ENCODE measurements at places on chromosomes 12 and 14.

DNA sequence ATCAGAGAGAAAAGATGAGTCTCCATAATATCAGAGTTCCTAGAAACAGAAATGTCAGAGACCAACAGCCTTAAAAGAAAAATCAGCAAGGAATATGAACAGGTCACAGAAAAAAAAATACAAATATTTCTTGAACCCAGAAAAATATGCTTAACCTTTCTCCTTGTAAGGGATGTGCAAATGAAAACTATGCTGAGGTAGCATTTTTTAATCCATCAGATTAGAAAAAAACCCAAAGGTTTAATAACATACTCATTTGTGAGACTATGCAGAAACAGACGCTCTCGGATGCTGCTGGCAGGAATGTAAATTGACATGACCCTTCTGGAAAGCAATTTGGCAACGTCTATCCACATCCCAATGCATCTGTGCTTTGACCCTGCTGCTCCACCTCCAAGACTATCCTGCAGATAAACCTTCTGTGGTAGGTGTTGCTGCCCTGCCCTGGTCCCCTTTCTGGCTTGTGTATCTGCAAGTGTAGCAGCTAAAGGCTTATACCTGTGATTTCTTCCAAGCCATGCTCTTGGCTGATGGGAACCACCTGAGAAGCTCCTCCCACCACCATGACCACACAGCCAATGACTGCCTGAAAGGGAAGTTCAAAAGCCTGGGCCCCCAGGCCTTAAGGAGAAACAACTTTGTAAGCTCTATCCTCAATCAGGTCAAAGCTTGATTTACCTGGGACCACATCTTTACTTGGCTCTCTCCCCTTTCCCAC is 49.4 kb downstream of the LTBP2 start:
- no peak for DNase-seq

- no peak for DNase-seq
Measured at GRCh38 chr12:124408822-124409517, 114.1 kb downstream of the RFLNA start.

DNA sequence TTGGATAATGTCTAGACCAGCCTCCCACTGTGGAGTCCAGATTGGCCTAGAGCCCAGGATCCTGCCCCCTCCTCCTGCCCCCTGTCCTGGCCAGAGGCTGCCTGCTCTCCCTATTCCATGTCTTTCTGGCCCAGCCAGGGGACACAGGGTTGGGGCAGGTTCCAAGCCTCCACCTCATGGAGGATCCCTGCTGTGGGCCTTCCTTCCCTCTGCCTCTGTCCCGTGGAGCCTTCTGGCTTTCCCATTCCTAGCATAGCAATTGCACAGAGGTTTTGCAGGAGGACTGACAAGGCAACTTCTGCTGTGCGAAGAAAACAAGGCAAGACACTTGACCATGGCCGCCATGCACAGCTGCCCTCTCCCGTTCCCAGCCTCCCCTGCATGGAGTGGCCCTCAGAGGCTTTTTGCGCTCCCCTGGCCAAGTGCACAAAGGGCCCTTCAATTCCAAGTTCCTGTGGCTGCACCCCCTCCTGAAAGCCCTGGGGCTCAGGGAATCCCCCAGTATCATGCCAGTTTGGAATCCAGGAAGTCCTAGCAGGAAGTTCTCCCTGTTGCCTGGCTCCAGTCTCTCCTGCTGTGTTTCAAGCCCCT is 42.1 kb downstream of the KRT80 start:
- no peak for DNase-seq

GRCh38 chr14:104091061-104091926 is 5.8 kb downstream of the ASPG start:
- no peak for DNase-seq

- DNase-seq = no peak
Measured at GRCh38 chr12:2284321-2284813, 231.6 kb downstream of the CACNA1C start.

- DNase-seq = no peak
Measured at GRCh38 chr14:41986083-41986645, 379.5 kb downstream of the LRFN5 start.

DNA sequence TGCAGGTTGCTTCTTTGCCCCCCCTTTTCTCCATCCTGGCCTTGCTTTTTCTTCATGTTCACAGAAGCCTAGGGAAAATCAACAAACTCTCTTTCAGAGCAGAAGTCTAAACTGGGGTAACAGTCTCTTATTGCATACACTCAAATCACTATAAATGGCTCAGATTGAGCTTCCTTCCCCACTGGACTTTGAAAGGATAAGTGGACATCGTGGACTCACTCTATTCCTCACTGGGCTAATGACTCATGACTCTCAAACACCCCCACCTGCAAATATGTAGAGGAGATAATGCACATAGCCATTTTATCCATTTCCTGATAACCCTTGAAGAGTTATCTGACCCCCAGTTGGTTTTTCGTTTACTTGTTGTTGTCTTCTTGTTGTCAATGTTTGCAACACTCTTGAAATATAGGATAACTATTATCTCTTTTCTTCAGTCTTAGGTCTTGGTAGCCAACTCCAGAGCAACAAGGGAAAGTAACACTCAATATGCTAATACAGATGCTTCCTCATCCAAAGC is 221.3 kb downstream of the PIK3C2G start:
- DNase-seq = no peak

DNA sequence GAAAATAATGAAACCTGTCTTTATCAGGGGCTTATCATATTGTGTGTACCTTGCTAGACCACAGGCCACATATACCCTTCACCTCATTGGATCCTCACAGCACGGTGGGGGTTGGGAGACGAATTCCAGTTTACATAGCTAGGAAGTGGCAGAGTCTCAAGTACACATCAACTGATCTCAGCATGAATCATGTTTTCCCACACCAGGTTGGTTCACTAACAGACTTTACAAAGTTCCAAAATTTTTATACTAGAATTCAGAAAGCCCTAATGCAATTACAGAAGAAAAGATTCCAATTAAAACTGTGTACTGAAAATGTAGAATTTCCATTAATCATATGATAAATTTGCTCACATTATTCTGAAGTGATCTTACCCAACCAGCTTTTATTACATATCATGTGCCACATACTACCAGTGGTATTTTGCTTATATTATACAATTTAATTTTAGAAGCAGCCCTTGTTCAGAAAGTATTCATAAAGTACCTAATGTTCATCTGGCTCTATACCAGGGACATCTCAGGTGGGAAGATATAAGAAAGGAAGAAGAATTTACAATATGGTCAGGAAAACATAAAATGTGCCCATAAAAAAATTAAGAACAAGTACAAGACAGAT is 196.2 kb downstream of the ITPR2 start:
- no peak for DNase-seq

DNA sequence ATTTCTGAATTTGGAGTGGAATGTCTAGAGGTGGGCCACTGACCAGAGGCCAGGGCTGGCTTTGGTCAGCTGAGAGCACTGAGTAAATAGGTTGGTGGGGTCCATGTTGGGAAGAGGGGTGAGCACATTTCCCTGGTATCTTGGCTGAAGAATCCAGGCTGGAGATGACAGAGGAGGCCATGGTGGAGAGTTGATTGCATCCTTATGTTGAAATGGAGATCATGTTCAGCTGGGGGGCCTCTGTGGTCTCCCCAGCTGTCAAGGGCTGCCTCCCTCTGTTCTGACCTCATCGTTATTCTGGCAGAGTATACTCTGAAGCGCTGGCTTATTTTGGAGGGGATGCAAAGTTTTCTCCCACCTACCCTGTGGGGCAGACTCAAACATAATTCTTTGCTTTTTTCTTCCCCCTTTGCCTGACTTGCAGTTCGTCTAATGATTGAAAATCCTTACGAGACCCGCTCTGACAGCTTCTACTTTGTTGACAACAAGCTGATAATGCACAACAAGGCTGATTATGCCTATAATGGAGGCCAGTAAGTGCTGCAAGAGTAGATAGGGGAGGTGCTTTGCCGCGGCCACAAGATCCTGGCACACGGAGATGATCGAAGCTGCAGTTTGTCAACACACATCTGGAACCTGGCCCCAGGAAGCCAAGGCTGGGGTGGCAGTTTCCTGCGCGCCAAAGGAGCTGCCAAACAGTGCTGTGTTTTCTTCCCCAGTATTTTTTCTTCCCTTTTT is 6.0 kb upstream of the ACADS start:
- no peak for DNase-seq

- no peak for DNase-seq
Measured at GRCh38 chr12:10119066-10119465, 10.9 kb downstream of the CLEC7A start.

DNA sequence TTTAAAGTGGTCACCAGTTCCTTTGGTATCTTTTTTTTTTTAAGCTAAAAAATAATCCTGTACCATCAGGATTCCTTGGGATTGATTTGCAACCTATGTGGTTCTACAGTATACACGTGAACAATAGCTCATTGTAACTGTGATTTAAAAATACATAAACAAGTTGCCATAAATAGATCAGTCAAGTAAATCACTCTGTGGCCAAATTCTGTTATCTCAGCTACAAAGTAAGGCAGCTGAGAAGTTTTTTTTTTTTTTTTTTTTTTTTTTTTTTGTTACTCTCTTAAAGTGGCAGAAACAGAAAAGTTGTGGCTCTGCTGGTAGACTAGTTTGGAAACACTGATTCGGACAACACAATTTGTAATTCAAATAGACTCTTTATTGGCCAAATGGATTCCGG is 104.5 kb downstream of the PRICKLE1 start:
- DNase-seq = no peak

DNA sequence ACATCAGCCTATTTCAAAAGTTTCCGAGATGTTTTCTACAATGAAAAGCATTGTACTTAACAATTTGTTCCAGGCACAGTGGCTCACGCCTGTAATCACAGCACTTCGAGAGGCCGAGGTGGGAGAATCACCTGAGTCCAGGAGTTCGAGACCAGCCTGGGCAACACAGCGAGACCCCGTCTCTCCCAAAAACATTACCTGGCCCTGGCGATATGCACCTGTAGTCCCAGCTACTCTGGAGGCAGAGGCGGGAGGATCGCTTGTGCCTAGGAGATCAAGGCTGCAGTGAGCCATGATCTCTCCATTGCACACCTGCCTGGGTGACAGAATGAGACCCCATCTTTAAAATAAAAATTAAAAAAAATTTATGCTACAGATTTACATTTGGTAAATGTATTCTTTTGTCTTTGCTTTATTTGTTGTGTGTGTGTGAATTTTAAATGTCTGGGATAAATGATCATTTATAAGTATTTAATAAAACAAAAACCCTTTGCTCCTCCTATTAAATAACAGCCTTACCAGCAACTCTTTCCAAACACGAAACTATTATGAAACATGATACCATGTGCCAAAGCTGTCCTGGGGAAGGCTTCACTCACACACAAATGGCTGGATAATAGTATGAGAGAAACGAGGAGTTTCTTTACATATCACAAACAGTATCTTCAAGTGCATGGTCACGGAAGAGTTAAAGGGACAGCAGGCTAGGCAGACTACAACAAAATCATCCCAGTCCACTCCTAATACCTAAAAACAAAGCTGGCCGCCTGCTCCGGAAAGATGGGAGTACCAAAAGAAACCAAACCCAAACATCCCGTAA is 1.1 kb downstream of the ATXN3 start:
- DNase-seq = no peak

GRCh38 chr12:29572938-29573337 is 75.5 kb upstream of the OVCH1 start:
- DNase-seq = no peak

- no peak for DNase-seq
Measured at GRCh38 chr14:50736932-50737419, 68.9 kb upstream of the SAV1 start.

DNA sequence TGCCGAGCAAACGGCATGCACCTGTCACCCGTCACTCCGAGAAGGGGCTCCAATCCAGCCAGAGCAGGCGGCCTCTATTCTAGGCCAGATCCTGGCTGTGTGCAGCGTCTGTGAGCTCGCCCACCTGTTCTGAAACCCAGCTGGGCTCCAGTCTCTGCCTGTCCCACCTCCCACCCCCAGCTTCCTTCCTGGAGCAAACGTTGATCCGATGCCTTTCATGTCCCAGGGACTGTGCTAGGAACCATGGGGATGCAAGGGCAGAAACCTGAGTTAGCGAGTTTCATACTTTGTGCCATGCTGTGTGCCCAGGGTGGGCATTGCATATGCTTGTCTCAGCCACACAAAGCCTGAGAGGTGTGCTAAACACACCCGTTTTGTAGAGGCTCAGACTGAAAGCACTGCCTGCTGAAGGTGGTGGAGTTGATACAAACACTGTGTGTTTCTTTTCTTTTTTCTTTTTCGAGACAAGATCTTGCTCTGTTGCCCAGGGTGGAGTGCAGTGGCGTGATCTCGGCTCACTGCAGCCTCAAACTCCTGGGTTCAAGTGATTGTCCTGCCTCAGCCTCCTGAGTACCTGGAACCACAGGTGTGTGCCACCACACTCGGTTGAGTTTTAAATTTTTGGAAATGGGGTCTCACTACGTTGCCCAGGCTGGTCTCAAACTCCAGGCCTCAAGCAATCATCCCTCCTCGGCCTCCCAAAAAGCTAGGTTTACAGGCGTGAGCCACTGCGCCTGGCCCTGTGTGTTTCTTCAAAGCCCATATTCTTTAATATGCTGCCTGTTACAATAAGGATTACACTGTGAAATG is 84.1 kb upstream of the MED13L start:
- DNase-seq = no peak

DNA sequence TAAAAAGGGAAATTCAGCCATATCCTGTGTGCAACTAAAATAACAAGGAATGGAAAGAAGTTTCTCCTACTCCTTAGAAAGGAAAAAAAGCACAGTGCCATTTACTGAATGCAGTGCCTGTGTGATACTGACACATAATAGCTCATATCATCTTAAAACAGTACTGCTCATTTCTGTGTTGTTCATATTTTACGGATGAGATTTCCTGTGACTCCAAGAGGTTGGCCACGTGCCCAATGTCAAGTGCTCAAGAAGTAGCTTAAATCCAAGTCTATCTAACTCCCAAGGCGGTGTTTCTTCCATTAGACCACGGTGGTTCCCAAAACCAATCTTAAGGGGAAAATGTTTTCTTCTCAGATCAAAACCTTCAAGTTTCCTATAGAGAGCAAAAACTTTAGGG is 20.0 kb downstream of the MAP3K9 start:
- no peak for DNase-seq

DNA sequence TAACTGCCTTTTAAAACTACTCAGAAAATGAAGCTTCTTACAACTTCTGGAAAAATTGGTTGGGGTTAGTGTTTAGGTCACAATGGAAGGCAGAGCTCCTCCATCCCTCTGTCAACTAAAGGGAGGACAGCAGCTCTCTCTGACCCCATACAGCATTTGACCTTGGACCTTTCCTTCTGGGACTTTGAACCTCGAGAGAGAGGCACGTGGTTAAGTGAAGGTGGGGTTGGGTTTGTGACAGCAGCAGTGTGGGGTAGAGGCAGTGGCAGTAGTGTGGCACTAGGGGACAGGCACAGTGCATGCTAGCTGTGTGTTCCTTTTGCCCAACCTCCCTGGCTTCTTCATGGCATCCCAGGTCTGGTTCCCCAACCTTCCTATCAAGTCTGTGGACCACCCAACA is 9.4 kb upstream of the C12orf75 start:
- DNase-seq = no peak

DNA sequence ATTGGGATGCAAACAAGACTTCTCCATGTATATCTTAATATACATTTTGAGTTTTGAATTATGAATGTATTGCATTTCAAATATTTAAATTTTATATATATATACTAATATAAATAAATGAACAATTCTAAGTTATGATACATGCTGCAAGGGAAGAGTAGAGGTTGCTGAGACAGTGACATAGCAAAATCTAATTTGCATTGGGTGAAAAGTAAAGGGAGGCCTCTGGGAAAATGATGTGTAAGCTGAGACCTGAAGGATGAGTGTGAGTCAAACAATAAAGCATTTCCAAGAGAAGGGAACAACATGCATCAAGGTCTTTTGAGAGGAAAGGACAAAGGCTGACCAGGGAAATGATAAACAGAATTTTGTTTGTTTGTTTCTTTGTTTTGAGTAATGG is 62.9 kb upstream of the PTPRQ start:
- no peak for DNase-seq

GRCh38 chr12:68560851-68561422 is 49.8 kb upstream of the RAP1B start:
- no peak for DNase-seq

Data from stimulated activated CD4-positive, alpha-beta T cell treated with anti-CD3 and anti-CD28 coated beads, TNF-alpha, amount 100 ng/mL, for 1 hour (primary cell).